H54 (cell line): ENCODE measurements at places on chromosomes 1 and 21.

DNA sequence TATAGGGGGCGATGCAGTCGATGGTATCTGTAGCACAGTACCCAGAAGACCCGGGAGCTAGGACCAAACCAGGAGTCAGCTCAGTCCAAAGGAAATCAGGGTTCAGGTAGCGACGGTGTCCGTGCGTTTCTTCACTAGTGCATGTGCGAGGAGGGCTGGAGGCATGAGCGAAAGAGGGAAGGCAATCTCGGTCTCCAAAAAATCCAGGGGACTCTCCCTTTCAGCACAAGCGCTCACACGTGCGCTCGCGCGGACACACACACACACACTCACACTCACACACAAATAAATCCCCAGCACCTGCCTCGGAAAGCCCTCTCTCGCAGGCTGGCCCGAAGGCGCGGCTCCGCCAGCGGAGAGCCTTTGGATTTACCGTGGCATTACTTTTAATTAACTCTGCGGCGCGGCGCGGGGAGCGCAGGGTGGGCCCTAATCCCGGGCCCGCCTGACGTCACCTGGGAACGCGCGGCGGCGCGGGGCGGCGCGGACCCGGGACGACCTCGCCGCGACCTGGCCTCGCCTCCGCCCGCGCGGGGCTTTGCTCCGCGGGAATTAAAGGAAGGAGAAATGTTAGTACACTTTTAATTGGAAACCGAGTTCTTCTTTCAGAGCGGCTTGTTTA is 121.2 kb downstream of the LMX1A start:
- no peak for DNase-seq

DNA sequence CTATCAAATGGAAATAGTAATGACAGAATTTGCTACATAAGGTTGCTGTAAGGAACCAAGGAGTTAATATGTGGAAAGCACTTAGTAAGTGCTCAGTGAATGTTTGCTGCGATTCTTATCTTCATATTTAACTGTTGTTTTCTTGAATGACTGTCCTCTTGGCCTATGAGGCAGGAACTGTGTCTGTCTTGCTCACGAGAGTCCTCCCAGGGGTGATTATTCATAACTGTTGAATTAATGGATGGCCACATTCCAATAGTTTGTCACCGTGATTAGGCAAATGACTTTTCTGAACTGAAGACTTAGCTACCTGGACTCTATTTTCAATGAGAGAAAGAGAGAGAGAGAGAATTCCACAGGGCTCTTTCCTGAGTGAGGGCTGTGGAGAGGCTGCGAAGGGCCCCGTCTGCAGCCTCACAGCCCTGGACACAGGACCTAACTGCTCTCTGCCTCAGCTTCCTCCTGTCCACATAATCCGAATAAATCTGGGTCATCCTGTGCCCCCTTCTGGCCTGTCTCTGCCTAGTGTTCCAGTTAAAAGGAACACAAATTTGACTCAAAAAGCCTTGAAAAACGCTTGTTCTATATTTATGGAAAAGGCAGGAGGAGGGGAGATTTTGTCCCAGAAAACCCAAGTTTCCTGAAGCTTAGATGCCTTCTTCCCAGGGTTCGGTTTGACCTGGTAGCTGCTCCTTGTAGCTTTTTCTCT is 8.5 kb downstream of the EDN2 start:
- DNase-seq = no peak

DNA sequence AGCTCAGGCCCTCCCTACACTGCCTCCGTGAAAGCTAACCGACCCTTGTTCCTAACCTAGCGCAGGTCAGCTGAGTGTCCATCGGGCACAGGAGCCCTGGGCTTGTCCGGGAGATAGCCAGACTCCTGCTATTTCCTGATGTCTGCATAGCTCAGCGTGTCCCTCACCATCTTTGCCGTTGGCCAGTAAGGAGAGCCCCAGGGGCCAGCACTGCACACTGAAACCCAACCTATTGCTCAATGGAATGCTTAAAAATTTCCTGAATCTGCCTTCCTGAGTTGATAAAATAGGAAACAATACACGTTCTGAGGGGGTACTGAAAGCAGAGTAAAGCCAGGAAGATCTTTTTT is 2.2 kb downstream of the RUNX1 start:
- DNase-seq = peak; percentile 17

- DNase-seq = no peak
Observed at GRCh38 chr1:206960676-206961386, 9.4 kb downstream of the FCAMR start.

DNA sequence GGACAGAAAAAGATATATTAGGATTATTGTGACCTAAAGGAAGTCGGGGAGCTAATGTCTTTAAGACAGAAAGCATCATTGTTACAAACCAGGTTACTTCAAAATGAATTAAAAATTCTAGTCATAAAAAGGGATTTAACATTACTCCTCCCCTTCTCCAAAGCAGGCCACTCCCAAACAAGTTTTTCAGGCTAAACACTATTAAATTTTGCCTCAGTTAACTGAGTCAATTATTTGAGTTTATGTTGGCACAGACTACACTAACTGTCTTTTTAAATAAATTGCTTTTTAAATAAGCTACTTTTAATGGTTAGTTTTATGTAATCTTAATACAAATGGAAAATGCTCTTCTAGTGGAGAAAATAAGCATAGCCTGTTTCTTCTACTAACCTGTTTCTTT is 395.0 kb upstream of the DUSP10 start:
- DNase-seq = no peak

- DNase-seq = no peak
Observed at GRCh38 chr1:184910691-184911091, 63.6 kb downstream of the NIBAN1 start.

DNA sequence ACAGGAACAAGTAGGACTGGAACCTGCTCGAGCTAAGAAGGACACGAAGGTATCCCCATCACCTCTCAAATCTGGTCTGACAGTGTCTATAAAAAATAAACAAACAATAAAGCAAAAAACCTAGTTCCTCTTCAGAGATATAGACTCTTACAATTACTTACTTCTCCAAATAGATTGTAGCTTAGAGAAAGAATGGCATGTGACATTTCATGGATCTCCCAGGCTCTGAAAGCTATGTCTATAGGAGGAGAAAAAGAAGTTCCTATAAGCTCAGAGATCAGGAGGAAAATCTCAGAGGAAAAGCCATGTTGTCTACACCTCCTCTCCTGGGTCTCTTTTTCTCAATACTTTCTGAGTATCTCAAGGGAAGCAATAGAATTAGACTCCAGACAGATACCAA is 12.3 kb upstream of the OR10J5 start:
- no peak for DNase-seq

- no peak for DNase-seq
Observed at GRCh38 chr1:204853436-204853835, 17.2 kb upstream of the NFASC start.

- no peak for DNase-seq
Observed at GRCh38 chr21:18622383-18622782, 218.8 kb upstream of the TMPRSS15 start.

DNA sequence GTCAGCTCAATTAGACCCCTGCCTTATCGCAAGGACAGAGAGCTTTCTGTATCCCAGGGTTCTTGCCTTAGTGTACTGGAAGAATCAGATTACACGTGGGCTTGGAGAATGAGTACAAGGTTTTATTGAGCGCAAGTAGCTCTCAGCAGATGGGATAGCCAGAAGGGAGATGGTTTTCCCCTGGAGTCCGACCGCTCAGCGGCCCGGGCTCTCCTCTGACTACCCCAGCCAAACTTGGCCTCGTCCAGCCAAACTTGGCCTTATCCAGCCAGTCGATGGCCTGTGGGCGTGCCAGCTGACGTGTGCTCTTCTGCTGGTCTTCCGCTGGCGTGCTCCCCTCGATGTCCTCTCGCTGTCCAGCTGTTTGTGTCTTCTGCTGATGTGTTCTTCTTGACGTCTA is 136.9 kb downstream of the SYT14 start:
- no peak for DNase-seq

DNA sequence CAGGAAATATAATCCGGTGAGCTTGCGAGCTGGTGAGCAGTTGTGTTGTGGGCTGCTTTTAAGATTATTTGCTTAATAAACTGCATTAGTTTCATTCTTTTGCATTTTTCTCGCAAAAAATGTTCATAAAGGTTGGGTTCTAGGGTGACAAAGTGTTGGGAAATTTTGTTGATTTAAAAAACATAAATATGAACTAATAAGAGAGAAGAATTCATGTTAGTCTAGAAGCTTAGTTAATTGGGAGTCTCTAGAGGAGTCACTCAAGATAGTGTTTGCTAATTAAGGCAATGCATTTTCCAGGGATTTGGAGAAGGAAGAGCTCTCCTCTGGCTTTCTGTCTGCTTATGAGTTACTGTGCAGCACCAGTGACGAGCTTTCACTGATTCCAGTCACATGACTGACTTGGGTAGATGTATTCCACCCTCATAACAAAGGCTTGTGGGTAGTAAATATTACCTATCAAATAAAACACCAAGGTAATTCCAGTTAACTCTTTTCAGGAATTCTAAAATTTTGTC is 417.0 kb downstream of the PTBP2 start:
- DNase-seq = no peak

DNA sequence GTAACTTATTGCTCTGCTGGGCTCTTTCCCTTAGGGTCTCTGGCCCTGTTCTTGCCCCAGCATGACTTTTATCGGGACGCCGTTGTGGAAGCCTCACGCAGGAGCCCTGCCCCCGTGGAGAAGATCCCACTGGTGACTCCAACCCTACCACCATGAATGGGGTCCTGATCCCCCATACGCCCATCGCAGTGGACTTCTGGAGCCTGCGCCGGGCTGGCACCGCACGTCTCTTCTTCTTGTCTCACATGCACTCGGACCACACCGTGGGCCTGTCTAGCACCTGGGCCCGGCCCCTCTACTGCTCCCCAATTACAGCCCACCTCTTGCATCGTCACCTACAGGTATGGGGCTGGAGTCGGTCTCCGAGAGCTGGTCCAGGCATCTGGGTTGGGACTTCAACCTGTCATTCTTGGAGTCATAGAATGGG is 322 bp downstream of the DCLRE1B start:
- no peak for DNase-seq

DNA sequence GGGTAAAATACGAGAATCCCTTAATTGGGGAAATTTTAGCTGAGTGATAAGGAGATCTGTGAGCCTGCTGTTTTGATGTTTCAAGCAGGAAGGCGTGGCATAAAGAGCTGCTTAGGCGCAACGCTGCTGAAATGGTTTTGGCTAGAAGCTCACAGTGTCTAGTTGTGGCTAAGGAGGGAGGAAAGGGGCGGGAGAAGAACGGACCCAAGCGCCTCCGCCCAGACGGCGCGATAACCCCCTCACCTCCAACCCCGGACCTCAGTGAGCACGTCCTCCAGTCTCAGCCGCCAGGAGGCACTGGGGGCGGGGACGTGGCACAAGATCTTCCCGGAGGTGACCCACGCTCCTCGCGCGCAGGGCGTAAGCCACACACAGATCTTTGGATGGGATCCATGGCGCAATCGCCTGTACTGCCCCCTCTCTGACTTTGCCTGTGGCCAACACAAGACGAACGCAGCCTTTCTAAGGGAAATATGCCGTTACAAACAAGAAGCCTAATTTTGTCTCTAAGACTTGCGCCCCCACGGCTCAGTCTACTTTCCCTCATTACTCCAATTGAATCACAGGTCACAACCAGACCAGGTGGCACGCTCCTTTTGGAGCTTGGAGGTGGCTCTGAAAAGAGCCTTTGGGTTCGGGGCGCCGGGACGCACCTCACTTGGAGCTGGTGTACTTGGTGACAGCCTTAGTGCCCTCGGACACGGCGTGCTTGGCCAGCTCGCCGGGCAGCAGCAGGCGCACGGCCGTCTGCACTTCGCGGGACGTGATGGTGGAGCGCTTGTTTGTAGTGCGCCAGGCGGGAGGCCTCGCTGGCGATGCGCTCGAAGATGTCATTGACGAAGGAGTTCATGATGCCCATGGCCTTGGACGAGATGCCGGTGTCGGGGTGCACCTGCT is 23.4 kb upstream of the RNF187 start:
- DNase-seq = no peak

GRCh38 chr1:62794053-62794452 is 10.1 kb downstream of the ATG4C start:
- DNase-seq = no peak

GRCh38 chr1:34983700-34984355 is 1.3 kb downstream of the TMEM35B start:
- no peak for DNase-seq

GRCh38 chr1:26721669-26722355 is 26.0 kb downstream of the ARID1A start:
- no peak for DNase-seq

- DNase-seq = no peak
Observed at GRCh38 chr1:45924736-45925135, 121.3 kb downstream of the MAST2 start.

DNA sequence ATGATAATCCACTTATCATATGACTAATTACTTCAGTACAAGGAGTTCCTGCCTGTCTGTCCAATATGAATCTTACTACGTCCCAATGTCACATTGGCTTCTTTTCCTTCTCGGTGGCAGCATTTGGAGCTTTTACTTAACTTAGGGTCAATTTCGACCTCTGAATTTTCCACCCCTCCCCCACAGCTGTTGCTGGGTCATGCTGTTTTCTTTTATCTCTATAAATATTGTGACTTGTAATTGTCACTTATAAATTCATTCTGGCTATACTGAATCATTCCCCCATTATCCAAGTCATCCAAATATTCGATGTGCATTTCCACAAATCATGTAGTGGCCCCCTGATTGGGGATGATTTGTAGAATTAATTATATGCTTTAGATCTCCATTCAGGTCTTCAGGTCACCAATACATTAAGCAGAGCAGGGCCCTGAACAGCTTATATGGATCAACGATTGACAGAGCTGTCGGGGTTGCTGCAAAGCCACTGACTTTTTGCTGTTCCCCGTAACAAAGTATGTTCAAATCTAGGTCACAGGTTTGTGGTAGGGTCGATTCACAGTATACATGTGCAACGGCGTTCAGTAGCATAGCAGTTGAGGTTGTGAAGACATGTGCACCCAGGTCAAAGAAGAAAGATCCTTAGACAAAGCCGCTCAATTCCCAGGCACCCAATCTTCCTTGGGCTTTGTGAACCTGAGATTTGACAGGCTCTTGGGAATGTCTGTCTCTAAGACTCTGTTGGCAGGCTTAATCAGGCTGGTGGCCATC is 18.3 kb upstream of the RNU1-4 start:
- DNase-seq = no peak

GRCh38 chr1:65393347-65393746 is 27.1 kb upstream of the LEPR start:
- DNase-seq = peak; percentile 30

DNA sequence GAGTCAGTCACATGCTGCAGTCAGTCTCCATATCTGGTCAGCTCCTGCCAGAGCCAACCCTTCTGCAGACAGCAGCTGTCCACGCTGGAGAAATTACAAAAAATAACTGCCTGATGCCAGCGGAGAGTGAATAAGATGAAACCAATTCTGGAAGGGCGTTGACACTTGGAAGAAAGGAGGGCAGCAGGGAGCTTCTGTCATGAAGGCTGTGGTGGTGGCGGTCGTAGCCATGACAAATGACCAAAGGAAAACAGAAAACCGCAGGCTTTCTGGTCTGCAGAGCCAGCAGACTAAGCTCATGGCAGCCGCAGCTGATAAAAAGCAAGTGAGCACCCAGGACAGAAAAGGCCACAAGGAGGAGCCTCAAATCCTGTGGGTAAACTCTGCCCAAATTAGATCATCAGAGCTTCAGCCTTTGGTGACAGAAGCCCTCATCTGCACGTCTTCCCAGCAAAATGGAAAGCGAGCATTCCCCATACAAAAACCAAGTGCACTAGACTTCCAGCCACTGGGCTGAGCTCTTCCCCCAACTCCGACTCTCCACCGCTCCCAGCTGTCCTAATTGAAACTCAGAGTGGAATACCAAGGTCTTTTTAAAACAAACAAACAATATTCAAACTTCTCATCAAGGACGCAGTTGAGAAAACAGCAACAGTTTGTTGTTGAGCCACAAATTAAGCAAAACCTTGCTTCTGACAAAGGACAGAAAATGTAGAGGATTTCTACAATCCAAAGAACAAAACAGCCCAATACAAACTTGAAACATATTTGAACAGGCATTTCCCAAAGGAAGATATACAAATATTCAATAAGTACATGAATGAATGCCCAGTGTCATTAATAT is 28.7 kb downstream of the RSPH1 start:
- DNase-seq = peak; percentile 42
